OCI-LY7 (cell line): ENCODE measurements at places on chromosomes 7 and 10. TPM values are rescaled to one million over a fixed set of nuclear protein-coding genes. Genes with fewer than 3 reads are reported as not detected.
A peak's percentile ranks its signal among the peaks of the same experiment; 100 is the strongest.

CUL1 gene
- total RNA-seq: 53.1 and 56.6 TPM in 2 replicates

OPN4 gene
- not detected in 2 replicates for total RNA-seq

COL28A1 gene
- 0.28 TPM in 1 of 2 replicates, not detected in the other for total RNA-seq

- DNase-seq: no peak
Observed at GRCh38 chr7:146636581-146636980, 520.0 kb downstream of the CNTNAP2 start.

DNA sequence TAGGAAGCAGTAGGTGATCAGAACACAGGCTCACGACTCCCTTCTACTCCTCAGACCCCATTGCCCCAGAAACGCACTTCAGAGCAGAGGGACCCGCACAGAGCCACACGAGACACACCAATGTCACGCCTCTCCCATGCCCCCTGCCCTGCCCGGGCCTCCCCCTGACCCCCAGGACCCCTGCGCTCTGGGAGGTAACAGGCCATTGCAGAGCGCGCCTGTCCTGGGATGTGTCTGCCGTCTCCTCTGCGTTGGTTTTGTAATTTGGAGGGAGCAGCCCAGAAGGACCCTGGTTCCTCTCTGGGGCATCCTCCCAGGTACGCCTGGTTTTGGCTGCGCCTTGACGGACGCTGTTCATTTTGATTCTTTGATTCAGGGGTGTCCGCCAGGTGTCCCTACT lies 85.4 kb downstream of the UNCX start:
- DNase-seq: no peak

- peak; percentile 12 for DNase-seq
Observed at GRCh38 chr10:51743146-51743545, 43.8 kb upstream of the CSTF2T start.

DNA sequence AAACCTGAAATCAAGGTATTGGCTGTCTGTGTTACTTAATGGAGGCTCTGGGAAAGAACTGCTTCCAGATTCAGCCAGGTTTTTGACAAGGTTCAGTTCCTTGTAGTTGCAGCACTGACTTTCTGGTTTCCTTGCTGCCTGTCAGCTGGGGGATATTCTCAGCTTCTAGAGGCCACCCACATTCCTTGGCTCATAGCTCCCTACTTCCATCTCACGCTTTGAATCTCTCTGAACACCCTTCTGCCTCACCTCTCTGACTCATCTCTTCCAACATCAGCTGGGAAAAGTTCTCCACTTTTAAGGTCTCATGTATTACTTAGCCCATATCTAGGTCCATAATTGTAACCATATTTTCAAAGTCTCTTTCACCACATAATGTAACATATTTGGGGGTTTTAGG lies 22.9 kb upstream of the GPR22 start:
- DNase-seq: no peak
